Activated naive CD8-positive, alpha-beta T cell treated with anti-CD3 and anti-CD28 coated beads, Interleukin-2, amount 50 U/mL, for 16 hours (primary cell): ENCODE measurements at places on chromosomes 7 and 10.

DNA sequence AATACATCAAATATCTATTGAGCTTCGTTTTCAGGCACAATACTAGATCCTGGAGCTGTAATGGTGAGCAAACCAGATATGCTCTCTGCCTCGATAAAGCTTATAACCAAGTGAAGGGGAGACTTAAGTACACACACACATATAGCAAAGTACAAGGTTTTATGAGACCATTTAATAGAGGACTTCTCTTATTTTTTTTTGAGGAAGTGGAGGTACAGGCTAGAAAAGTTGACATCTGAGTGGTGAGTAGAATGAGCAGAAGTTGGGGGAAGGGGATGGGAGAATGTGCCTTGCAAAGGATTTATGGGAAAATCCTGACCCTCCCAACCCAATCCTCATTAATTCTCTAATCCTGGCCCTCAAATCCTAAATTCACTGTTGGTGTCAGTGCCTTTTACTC, 7.7 kb downstream of the CCDC136 start:
- no peak for DNase-seq

GRCh38 chr10:90817128-90817889, 40.5 kb downstream of the HTR7 start:
- DNase-seq = no peak

DNA sequence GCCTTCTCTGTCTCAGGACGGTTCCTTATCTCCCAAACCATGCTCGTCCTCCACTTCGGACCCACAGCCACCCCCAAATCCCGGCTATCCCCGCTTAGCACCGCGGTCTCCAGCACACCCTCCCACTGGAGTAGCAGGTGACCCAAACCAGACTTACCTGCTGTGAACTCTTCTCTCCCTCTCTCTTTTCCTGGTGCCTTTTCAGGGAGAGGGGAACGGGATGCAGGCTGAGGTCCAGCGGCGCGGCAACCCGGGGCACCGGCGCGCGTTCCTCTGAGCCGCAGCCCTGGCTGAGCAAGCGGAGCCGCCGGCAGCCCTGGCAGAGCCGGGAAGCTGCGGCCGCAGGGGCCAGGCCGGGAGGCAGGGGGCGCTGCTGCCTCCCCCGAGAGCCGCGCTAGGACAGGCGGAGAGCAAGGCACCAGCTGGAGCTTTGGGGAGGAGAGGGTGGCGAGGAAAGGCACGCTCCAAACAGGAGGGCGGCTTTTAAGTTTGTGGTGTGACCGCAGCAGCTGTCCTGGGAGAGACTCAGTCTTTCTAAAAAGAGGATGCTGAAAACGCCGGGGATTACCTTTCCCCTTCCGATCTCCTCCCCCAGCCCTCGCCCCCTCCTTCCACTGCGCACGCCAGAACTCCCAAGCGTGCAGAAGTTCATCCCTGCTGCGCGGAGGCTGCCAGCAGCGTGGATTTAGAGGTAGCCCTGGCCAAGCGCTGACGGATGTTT, at the start of gene SEMA3D:
Gene SEMA3D (minus strand): TSS at position 536 of the 721 bp plus-strand sequence. CDS start 65,165 bp downstream, outside the sequence.
- no peak for DNase-seq

DNA sequence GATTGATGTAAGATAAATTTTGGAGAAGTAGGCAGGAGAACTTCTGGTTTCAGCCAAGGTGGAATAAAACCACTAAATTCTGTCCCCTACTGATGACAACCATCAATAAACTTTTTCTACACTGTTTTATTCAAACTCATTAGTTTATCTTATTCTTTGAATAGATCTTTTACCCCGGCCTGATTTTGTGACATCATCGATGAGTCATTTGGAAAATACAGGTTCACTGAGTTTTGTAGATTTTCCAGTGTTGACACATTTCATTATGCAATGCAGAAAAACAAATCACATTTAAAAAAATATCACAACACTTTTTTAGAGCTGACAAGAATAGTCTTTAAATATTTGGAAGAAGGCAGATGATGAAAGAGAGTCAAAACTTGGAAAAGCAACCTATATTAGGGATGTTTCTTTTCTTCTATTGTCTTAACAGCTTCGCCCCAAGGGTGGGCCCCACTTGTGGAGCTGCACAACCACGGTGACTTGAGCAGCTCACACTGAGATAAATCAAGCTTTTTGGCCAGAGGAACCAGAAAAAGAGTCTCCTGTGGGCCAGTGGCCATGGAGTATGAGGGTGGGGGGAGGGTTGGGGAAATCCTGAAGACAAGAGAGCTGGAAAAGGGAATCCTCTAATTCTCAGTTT, 112.8 kb downstream of the PTEN start:
- no peak for DNase-seq

GRCh38 chr7:154212861-154213260, 160.7 kb downstream of the DPP6 start:
- DNase-seq = no peak

- DNase-seq = no peak
Observed at GRCh38 chr10:100516847-100517246, 2.8 kb downstream of the SEC31B start.

GRCh38 chr7:74360008-74360407, 70.8 kb downstream of the CLIP2 start:
- no peak for DNase-seq

DNA sequence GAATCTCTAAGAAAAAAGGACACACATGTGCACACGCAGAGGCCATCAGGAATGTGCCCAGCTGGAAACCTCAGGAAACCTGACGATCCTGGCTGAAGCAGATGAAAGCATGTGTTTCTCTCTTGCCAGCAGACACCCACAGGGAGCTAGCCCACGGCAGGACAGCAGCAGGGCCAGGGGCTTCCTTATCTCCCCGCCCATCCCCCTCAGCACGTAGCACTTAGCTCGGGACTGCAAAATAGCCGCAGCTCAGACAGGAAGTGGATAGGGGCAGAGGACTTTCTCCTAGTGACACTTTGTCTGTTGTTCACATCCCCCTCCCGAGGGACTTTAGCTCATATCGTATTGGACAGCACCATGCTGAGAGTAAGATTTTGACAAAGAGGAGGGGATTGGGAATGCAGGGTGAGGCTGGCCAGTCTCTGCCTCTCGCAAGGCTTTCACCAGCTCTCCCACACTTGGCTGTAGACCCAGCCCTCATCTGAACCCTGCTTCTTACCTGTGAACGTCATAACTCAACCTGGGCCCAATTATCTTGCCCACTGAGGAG, 63.8 kb downstream of the MKI67 start:
- no peak for DNase-seq

DNA sequence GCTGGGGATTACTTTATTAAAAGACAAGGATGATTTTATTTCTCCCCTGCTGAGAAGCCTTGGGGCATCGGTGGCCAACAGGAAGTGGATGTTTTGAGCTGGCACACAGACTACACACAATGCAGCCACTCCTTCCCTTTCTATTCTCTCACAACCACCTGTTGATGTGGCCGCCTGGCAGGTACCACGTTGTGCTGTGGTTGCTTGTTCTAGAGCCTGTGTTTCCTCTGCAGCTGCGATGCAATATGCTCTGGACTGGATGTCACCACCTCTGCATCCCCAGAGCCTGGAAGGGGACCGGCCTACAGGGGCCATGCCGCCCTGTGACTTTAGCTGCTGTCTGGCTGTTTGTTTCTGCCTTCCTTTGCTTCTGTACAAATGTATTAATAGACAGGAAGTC, 195.7 kb upstream of the CELF2 start:
- DNase-seq = no peak

- no peak for DNase-seq
Observed at GRCh38 chr10:22760025-22760424, 45.6 kb upstream of the PIP4K2A start.

- no peak for DNase-seq
Observed at GRCh38 chr10:76618171-76618570, 1019.4 kb downstream of the KCNMA1 start.

- no peak for DNase-seq
Observed at GRCh38 chr10:28047061-28047460, 48.2 kb upstream of the ODAD2 start.

GRCh38 chr7:98418271-98418635, 17.4 kb upstream of the BAIAP2L1 start:
- no peak for DNase-seq

DNA sequence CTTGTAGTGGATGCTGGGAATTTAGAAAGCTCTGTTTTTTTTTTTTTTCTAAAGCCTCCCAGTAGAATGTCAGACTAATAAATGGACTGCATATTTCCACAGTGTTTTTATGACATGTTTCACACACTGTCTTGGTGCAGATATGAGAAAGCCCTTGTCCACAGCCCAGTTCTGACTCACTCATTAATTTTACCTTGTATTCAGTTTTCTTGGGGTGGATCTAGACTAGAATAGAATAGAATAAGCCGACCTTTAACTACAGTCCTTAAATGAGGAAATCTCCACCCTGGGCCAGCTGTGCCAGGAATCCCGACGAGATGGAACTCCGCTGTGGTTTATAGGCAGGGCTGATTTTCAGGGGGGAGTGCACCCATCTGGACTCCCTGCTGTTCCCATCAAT, 274.7 kb downstream of the NRG3 start:
- DNase-seq = no peak

DNA sequence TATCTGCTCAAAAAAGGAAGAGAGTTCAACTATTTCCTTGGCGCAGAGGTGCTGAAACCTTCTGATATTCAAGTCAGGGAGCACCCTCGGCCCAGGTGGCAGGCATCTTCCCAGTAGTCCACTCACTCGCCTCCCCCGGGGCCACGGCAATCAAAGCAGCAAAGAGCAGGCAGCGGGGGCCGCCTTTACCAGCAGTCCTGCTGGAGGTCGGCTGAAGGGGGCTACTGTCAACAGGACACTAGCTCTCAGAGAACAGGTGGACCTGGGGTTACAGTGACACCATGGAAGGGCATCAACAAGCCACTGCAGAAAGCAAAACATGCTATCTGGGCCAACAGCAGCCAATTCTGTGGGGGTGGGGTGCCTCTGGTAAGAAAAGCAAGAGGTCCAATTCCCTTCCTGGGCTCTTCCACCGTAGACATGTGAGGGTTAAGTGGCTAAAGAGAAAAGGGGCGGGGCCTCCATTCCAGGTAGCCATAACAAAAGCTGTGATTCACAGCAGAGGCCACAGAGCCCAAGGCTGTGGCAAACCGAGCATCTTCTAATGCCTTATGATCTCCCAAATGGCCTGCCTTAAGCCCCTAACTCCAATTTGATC, 9.4 kb downstream of the FZD9 start:
- no peak for DNase-seq

- no peak for DNase-seq
Observed at GRCh38 chr7:55086413-55087201, 67.8 kb downstream of the EGFR start.

- no peak for DNase-seq
Observed at GRCh38 chr7:130490311-130490791, 1.5 kb upstream of the MEST start.

DNA sequence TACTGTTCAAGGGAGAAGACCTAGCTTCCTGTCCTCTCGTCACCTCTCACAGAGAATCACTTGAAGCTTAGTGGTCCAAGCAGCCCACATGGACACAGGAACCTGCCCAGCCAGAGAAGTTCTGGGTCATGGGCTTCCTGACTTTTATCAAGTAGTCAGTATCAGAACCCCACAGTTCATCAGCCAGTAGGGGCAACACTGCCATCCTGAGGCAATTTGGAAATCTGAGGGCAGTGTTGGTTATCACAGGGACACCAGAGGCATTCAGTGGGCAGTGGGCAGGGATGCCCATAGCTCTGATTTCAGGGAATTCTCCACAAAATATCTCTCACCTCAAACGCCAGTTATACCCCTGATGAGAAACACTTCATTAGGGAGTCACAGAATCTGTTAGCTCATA, 22.5 kb upstream of the MGAM2 start:
- DNase-seq = no peak

GRCh38 chr7:33109758-33110238, 594 bp upstream of the RP9 start:
- DNase-seq = no peak

GRCh38 chr7:120079704-120080103, 193.3 kb upstream of the KCND2 start:
- no peak for DNase-seq
